Activated T-helper 1 cell treated with anti-CD3 and anti-CD28 coated beads, Interleukin-12 subunit alpha, Interleukin-12 subunit beta, Interleukin-2, Interleukin-4 antibody, amounts not matched to agents 30 ng/mL and 10 ng/mL and 1 ng/mL, durations not matched to agents 14 hours and 24 hours and 36 hours (primary cell): ENCODE measurements at places on chromosomes 7 and 10. TPM values are rescaled to one million over a fixed set of nuclear protein-coding genes. Genes with fewer than 3 reads are reported as not detected.

GRCh38 chr10:48838834-48839233, 100.8 kb downstream of the LRRC18 start:
- H3K36me3 ChIP-seq = no peaks in the 10 kb centered on the region
- no peaks in the 10 kb centered on the region for H3K27me3 ChIP-seq
- DNase-seq = no peak
- no peak overlapping the region for H3K4me3 ChIP-seq
- no peaks in the 10 kb centered on the region for H3K4me1 ChIP-seq

The CCDC3 gene
- 0.13 TPM in 1 of 2 replicates, not detected in the other for total RNA-seq

DNA sequence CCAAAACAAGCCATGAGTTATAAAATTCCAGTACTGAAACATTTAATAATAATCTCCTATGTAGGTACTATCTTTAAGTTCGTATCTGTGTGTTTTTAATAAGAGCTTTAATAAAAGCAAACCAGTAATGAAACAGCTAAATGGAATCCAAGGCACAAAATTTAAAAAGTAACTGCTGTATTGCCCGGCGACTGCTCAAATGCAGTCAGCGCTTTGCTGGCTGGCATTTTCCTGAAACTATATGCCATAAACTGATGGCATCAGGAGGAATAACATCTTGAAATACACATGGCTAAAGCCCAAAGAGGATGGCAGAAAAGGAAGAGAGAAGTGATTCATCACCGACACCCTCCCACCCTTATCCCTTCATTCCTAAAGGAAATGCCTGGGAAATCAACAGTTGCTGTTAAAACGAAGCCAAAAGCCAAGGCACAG, 133.1 kb downstream of the CUBN start:
- peaks cover 2% of the 10 kb centered on the region for H3K36me3 ChIP-seq
- H3K27ac ChIP-seq = no peak overlapping the region
- peaks cover 51% of the 10 kb centered on the region for H3K27me3 ChIP-seq
- H3K4me1 ChIP-seq = peaks cover 7% of the 10 kb centered on the region
- no peak for DNase-seq
- H3K4me3 ChIP-seq = no peak overlapping the region

- no peak overlapping the region for H3K4me3 ChIP-seq
- no peaks in the 10 kb centered on the region for H3K36me3 ChIP-seq
- peaks cover 14% of the 10 kb centered on the region for H3K27me3 ChIP-seq
- no peak overlapping the region for H3K27ac ChIP-seq
- no peak for DNase-seq
These were observed 17.3 kb upstream of the NRBF2 start for GRCh38 chr10:63115732-63116383.

GRCh38 chr7:47373871-47374451, 207.9 kb downstream of the TNS3 start:
- no peak overlapping the region for H3K27ac ChIP-seq
- no peaks in the 10 kb centered on the region for H3K27me3 ChIP-seq
- H3K4me3 ChIP-seq = no peak overlapping the region
- no peaks in the 10 kb centered on the region for H3K4me1 ChIP-seq
- no peaks in the 10 kb centered on the region for H3K36me3 ChIP-seq

The NIPSNAP2 gene
- total RNA-seq = 49.4 and 50.0 TPM in 2 replicates

DNA sequence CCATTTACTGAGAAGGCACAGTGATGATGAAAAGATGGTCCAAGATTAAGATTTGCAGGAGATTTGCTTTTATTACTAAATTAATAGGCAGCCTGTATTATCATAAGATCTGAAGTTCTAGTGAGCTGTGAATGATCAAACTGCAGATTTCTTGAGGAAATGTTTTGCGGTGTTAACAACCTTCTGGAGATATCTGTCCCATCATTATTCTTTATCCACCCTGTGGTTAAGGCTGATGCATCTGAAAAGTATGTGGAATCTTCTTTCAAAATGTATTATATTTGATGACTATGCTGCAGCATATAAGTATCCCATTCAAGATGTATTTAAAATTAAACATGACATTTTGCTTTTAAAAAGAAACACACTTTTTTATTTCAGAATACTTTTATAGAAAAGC, 150.3 kb downstream of the POLR1F start:
- H3K4me1 ChIP-seq = no peaks in the 10 kb centered on the region
- H3K27ac ChIP-seq = no peak overlapping the region
- no peaks in the 10 kb centered on the region for H3K27me3 ChIP-seq
- H3K4me3 ChIP-seq = no peak overlapping the region
- H3K36me3 ChIP-seq = no peaks in the 10 kb centered on the region
- no peak for DNase-seq

The NEBL gene
- total RNA-seq = 0.18 and 0.22 TPM in 2 replicates

DNA sequence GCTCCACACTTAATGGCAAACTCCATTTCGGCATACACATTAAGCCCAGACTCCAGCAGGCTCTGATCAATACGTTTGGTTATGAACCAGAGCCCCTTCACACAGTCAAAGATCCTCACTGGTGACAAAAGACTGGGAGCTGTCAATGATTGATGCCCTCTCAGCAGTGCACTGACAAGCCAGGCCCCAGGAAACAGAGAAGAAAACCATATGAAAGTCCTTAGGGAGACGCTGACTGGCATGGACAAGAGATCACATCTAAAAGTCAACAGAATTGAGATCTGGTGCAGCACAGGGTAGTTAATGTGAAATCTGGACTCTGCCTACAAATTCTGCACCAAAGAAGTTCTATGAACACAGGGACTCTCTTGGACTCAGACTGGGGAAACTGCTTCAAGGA, 600.9 kb upstream of the NRP1 start:
- H3K4me1 ChIP-seq = no peaks in the 10 kb centered on the region
- no peak overlapping the region for H3K27ac ChIP-seq
- H3K27me3 ChIP-seq = no peaks in the 10 kb centered on the region
- DNase-seq = no peak
